ENCODE measurements at places on chromosomes 11 and 22.

DNA sequence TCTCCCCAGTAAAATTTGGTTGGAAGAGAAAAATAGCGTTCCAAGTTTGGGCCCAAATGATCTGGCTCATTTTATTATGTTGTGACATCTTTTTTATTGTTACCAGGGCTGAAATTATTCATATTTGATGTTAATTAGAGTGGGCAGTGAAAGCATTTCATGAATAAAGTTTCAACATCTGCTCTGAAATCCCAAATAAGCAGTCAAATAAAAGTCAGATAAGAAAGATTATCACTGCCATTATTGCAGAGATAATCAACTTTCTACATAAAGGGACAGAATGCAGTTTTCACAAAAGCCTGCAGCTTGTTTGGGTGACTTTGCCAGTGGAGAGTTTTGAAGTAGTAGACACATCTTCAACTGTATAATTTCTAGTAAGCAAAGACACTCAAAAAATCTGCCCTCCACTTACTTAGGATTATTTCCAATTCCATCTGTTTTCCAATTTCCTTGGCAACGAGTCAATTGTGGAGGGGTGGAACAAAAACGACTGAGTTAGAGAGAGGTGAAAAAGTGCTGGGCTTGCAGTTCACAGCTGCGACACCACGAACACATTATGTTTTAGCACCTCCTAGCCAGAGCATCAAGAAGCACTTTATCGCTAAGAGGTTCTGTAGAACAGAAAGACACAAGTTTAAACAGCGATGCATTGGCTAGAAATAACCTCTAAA, 9.0 kb downstream of the TECTA start:
- no peak for DNase-seq

DNA sequence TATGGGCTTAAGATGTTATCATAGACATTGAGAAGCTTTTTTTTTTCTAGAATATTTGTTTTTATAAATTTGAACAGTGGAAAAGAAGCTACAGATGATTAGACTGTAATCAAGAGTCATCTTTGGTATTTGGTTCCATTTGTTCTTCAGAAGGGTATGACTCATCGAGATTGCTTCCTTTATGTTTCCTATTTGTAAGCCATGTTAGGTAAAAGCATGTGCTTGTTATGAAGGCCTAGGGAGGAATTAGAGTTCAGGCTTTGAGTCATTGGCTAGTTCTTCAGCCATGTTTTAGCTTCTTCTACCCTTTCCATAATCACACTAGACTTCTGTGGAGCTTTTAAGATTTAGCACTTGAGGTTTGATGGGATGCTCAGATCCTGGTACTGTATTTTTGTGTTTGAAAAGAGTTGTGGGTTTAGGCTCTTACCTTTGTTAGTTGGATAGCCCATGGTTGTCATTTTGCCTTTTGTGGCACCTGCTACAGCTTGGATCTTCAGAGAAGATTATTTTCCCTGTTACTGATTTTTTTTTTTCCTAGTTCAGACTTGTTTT, 44.3 kb downstream of the POLD3 start:
- DNase-seq, result no peak

- DNase-seq, result no peak
These were observed 18.8 kb downstream of the RASD2 start for GRCh38 chr22:35559354-35560005.

DNA sequence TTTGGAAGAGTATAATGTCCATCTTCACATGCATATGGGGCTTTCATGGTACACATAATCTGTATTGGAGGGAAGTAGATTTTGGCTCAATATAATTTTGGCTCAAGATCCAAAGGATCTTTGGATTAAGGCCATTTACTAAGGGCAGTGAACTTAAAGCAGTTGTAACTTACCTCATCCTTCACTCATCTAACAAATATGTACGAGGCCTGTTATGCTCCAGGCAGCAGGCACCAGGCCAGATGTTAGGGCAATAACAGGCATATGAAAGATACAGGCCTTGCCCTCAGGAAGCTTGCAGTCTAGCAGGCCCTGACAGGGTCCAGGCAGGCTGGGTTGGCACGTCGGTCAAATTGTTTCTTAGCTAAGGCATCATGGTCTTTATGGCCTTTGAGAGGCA, 44.6 kb downstream of the LIF start:
- DNase-seq, result no peak
